ENCODE measurements at places on chromosomes 13 and 19. TPM values are rescaled to one million over a fixed set of nuclear protein-coding genes. Genes with fewer than 3 reads are reported as not detected.

ZNF439 gene
- total RNA-seq, result 0.47 TPM

DNA sequence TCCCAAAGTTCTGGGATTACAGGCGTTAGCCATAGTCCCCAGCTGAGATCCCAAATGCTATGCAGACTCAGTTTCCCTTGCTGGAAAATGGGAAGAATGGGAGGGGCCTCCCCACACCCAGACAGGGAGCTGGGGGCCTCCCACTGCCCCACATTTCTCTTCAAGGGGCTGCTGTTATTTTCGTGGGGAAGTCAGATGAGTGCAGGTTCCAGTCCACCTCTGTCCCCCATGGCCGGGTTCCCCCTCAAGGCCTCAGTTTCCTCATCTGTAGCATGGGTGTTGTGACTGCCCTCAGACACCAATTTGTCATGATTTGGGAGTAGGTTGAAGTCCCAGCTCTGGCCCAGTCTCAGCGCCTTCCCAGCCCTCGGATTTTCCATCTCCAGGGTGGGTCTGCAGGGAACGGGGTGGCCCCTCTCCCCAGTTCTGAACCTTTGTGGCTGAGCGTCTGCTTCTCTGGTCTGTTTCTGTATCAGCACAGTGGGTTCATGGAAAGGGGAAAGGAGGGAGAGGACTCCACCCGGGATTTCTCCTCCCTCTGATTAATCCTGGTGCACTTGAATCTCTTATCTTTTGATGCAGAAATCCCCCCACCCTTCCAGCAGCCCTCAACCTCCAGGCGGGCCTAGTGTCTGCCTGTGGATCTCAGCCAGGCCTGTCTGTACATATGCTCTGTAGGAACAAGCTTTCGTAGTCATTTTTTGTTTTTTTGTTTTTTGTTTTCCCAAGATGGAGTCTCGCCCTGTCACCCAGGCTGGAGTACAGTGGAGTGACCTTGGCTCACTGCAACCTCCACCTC lies 12.2 kb downstream of the NFIC start:
- no peak for DNase-seq

SHISA7 gene
- not detected for total RNA-seq

SCEL gene
- not detected for total RNA-seq

CYP2F1 gene
- total RNA-seq, result not detected

DNA sequence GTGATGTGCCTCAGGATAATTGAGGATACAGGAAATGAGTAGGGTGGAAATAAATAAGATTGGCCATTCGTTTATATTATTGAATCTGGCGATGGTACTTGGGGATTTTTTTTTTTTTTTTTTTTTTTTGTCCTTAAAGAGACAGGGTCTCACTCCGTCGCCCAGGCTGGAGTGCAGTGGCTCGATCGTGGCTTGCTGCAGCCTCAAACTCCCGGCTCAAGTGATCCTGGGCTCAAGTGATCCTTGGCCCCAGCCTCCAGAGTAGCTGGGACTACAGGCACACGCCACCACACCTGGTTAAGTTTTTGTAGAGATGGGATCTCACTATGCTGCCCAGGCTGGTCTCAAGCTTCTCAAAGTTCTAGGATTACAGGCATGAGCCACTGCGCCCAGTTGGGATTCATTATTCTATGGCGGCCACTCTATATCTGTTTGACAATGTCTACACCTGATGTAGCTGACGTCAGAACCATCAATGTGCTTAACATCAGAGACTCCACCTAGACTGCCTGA lies 2.7 kb upstream of the MAMSTR start:
- DNase-seq, result no peak

DNA sequence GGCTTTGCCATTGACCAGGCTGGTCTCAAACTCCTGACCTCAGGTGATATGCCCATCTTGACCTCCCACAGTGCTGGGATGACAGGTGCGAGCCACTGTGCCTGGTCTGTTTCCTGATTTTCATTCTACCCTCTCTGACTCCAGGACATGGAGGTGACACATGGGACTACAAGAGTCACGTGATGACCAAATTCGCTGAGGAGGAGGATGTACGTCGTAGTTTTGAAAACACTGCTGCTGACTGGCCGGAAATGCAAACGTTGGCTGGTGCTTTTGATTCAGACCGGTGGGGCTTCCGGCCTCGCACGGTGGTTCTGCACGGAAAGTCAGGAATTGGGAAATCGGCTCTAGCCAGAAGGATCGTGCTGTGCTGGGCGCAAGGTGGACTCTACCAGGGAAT lies 40.2 kb downstream of the NLRP5 start:
- no peak for DNase-seq

GRCh38 chr13:59166174-59166573 lies 997.6 kb downstream of the DIAPH3 start:
- no peak for DNase-seq

DNA sequence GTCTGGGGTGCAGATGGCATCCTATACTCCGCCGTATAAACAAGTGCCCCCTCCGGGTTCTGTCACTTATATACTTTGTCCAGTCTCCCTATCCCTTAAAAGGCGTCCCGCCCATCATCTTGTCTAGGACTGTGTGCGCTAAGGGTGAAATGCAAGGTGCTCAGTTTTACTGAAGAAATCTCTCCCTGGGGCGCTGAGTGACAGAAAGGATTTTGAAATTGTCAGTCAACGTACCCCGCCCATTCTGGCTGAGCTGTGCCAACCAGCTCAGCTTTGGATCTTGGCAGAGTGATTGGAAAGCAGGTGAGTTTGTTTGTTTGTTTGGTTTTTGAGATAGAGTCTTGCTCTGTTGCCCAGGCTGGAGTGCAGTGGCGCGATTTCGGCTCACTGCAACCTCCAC lies 4.1 kb upstream of the TMEM161A start:
- no peak for DNase-seq

PDE4C gene
- total RNA-seq, result 0.06 TPM

- no peak for DNase-seq
Observed at GRCh38 chr13:51412431-51412830, 40.4 kb downstream of the INTS6 start.

GRCh38 chr13:42211704-42212464 lies 60.1 kb upstream of the AKAP11 start:
- no peak for DNase-seq

LILRB4 gene
- not detected for total RNA-seq

CD33 gene
- total RNA-seq, result 3.3 TPM

ZNF506 gene
- total RNA-seq, result 15.1 TPM

DNA sequence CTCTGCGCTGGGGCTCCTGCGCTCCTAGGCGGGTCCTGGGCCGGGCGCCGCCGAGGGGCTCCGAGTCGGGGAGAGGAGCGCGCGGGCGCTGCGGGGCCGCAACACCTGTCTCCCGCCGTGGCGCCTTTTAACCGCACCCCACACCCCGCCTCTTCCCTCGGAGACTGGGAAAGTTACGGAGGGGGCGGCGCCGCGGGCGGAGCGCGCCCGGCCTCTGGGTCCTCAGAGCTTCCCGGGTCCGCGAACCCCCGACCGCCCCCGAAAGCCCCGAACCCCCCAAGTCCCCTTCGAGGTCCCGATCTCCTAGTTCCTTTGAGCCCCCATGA lies at the start of gene GJB2:
Gene GJB2 (minus strand): TSS at position 103 of the 326 bp plus-strand sequence. CDS start 3,357 bp downstream, outside the sequence.
- no peak for DNase-seq

GRCh38 chr13:23637829-23638228 lies 67.6 kb downstream of the TNFRSF19 start:
- DNase-seq, result no peak

PPAN gene
- 26.1 TPM for total RNA-seq

DNA sequence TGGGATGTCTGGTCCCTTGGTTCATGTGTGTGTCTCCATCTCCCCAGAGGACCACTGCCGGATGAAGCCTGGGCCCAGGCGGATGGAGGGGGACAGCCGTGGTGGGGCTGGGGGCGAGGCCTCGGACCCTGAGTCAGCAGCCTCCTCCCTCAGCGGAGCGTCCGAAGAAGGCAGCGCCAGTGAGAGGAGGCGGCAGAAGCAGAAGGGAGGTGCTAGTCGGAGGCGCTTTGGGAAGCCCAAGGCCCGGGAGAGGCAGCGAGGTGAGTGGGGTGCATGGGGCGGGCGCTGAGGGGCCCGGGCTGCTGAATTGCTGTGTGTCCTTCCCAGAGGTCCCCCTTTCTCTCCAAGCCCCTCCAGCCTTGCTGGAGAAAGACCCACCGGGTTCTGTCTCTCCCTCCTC lies 3.2 kb downstream of the CCDC106 start:
- DNase-seq, result no peak

DNA sequence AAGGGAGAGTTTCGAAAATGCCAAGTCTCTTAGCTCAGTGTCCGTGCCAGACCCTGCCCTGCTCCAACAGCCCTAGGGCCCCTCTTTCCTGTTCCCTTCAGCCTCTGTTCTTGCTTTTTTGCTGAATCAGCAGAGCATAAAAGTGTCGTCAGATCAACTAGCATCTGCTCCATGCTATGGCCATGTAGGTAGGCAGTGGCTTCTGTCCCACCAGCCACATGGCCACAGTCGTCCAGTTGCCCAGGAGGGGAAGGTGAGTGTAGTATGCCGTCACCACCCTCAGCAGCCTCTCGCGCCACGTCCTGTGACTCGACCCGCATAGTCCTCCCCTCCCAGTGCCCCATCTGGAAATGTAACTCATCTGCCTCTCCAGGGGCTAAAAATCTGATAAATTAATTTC lies 50.9 kb upstream of the ATP11A start:
- no peak for DNase-seq

GRCh38 chr19:37699057-37699456 lies 20.5 kb downstream of the ZNF607 start:
- DNase-seq, result no peak

GRCh38 chr19:53898636-53899341 lies 10.3 kb upstream of the CACNG7 start:
- DNase-seq, result no peak

DNA sequence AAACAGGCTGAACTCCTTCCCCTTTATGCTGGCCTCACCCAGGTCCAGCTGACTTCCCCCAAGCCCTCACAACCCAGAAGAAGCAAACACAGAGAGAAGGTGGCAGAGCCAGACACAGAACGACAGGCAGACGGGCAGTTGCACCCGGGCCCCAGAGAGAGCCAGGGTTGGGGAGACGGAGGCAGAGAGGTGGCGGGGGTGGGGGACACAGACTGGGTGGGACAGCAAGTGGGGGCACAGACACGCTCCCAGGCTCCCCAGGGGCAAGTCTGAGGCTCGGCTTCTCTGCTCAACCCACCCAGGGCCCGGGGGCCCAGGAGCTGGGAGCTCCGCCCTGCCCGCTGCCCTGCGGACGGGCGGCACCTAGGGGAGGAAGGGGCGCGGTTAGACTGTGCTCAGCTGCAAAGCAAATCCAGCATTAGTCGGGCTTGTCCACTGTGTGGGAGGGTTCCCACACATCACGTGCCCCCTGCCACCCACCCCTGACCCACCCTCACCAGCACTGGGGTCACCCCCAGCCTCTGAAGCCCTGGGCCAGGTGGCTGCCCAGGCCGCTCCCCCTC lies 31.3 kb upstream of the ASF1B start:
- no peak for DNase-seq

GRCh38 chr13:48580185-48580803 lies 47.4 kb upstream of the RCBTB2 start:
- DNase-seq, result no peak

GRCh38 chr19:37981785-37982475 lies 74.9 kb downstream of the SIPA1L3 start:
- DNase-seq, result no peak

GJB2 gene
- total RNA-seq, result not detected

- no peak for DNase-seq
Observed at GRCh38 chr13:114161644-114162532, 17.2 kb upstream of the CFAP97D2 start.

GRCh38 chr19:16125737-16126495 lies 14.2 kb downstream of the RAB8A start:
- DNase-seq, result no peak

- no peak for DNase-seq
Observed at GRCh38 chr13:91400063-91400399, 1.6 kb downstream of the GPC5 start.

- no peak for DNase-seq
Observed at GRCh38 chr19:18601875-18602274, 4.7 kb downstream of the CRLF1 start.

DNA sequence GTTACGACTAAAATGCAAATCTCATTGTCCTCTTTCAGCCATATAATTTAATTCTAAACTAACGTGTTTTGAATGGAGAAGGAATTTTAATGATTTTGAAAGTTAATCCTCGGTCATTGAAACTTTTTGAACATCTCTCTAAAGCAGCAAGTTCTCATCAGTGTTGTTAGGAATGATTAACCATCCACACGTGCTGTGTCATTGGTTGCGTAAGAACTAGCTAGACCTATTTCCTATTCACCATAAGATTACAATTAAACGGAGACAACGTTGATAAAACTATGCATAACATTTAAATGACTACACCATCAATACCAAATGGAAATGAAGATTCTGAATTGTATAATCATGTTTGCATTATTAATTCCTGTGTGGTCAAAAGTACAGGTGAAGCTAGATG lies 155.6 kb upstream of the IRS2 start:
- no peak for DNase-seq

- DNase-seq, result no peak
Observed at GRCh38 chr13:105915146-105915850, 620.2 kb downstream of the EFNB2 start.

PALM3 gene
- 2.0 TPM for total RNA-seq

All from H4 (cell line).